ENCODE measurements at places on chromosomes 11 and 22.
A peak's percentile ranks its signal among the peaks of the same experiment; 100 is the strongest.

GRCh38 chr11:133175103-133175502 is 357.2 kb downstream of the OPCML start:
- no peak for DNase-seq

- no peak for DNase-seq
Measured at GRCh38 chr11:73308961-73309919, 1.2 kb downstream of the ARHGEF17 start.

- peak; percentile 53 for DNase-seq
Measured at GRCh38 chr22:39183991-39184585, 31.6 kb upstream of the CBX7 start.

- no peak for DNase-seq
Measured at GRCh38 chr11:29934115-29934638, 82.7 kb downstream of the KCNA4 start.

GRCh38 chr22:22474733-22475132 is 33.8 kb downstream of the ZNF280B start:
- no peak for DNase-seq

- DNase-seq: no peak
Measured at GRCh38 chr11:57798905-57799559, 37.4 kb downstream of the CTNND1 start.

DNA sequence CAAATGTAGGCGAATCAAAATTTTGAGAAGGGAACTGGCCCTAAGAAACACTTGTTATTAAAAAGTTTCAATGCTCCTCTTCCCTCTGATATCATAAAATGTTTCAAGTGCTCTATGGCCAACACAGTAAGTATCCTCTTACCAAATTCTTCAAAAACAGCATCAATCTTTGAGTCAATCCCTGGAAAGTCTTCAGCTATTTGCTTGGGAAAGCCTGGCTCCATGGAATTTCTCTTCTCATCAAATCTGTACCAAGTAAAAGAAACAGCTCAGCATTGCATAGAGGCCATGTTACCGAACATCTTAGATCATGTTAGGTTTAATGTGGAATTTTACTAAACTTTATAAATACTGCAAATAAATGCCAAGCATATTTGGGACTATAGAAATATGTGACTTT is 6.3 kb downstream of the MMP3 start:
- no peak for DNase-seq

DNA sequence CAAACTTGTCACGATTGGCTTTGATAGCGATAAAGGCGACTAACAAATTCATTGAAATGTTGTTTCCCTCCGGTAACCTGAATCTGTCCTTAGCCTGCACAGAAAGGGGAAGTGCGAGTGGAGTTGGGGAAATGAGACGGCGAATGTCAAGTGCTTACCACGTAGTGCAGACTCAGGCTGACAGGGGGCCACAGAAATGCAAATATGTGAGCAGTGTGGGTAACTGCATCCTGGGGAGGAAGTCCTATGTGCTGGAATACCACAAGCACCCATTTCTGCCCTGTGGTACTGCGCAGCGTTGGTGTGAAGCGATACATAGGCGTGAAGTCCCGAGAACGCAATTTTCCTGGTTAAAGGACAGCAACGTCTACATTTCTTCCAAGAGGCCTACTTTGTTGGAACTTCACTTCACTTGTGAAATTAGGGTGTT is 869 bp upstream of the EIF4ENIF1 start:
- peak; percentile 53 for DNase-seq
